ENCODE measurements at places on chromosomes 2 and 18.
A peak's percentile ranks its signal among the peaks of the same experiment; 100 is the strongest.

- DNase-seq: peak; percentile 98
Measured at GRCh38 chr2:64750817-64751285, 97.1 kb upstream of the SERTAD2 start.

DNA sequence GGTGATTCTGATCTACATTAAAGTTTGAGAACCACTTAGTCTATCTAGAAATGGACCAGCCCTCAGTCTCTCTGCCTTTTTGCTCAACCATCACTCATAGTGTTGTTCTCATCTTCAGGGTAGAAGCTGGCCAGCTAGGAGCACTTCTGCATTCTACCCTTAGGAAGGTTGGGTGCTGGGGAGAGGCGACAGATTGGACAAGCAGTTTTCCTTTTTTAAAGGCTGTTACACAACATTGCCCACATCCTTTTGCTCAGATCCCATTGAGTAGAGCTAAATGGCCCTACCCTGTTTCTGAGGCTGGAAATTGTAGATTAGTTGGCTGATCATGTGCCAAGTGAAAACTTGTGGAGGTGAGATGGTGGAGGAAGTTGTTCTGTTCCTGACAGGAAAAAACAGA lies 35.6 kb downstream of the OSBPL6 start:
- DNase-seq: no peak

GRCh38 chr2:8177566-8177965 lies 504.3 kb upstream of the ID2 start:
- no peak for DNase-seq

GRCh38 chr2:97673915-97674283 lies 4.4 kb downstream of the C2orf92 start:
- no peak for DNase-seq

GRCh38 chr2:41935825-41936224 lies 112.0 kb upstream of the PKDCC start:
- DNase-seq: no peak
